ENCODE measurements at places on chromosomes 3 and 15.

DNA sequence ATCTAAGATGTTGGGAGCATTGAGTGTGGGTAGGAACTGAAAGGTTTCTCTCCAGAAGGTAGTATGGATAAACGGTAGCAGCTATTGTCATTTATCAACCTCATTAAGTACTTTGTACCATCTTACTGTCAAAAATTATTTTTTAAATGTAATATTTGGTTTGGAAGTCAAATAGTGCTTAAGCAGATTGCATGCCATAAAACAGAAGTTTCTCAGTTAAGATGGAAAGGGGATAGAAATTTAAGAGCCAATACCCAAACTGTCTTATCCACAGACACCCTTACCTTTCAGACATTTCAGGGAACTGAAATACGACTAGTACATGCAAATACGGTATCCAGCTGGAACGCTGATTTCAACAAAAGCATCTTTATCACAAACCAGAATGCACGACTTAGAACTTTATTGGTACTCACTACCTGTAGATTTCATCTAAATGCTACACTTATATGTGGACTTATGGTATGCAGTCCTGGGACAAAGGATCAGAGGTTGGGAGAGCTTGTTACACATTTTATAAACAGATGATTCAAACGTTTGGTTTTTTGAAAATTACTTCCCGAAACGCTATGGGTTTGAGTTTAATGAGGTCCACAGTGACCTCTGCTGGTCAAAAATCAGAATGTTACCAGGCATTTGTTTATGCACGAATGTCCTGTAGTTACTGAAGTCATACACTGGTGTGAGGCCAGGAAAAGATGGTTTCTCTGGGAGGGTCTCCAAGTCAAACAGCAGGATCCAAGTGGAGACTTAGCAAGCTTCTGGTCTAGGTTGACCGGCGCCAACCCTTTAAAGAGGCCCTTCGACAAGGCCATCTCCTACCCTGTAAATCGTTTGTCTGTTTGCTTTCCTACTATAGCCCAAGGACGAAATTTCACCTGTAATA is 45.7 kb upstream of the DUT start:
- peak; percentile 82 for DNase-seq

GRCh38 chr3:190877925-190878324 is 15.4 kb upstream of the GMNC start:
- DNase-seq = no peak

- DNase-seq = no peak
Observed at GRCh38 chr3:8730656-8731055, 2.9 kb upstream of the CAV3 start.

GRCh38 chr3:190593075-190593474 is 79.2 kb downstream of the IL1RAP start:
- no peak for DNase-seq

GRCh38 chr3:63979093-63979885 is 44.0 kb downstream of the PSMD6 start:
- no peak for DNase-seq

DNA sequence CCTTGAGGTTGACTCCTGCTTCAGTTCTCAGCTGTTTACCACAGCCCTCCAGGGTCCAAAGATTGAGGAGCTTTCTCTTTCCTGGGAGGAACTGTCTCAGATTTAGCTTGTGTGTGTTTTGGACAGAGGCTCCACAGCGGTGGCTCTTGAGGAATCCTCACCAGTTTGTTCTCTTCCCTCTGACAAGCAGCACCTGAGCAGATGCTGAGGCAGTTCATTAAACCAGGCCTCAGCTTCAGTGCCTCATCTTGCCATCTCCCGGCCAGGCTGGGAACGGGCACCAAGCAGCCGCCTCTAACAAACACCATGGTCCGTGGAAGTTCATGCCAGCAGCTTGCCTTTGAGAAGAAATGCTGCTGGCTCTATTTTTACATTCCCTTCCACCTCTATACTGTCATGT is 25.8 kb upstream of the TIMP4 start:
- DNase-seq = no peak

GRCh38 chr3:156606729-156607128 is 51.8 kb upstream of the SSR3 start:
- DNase-seq = no peak

DNA sequence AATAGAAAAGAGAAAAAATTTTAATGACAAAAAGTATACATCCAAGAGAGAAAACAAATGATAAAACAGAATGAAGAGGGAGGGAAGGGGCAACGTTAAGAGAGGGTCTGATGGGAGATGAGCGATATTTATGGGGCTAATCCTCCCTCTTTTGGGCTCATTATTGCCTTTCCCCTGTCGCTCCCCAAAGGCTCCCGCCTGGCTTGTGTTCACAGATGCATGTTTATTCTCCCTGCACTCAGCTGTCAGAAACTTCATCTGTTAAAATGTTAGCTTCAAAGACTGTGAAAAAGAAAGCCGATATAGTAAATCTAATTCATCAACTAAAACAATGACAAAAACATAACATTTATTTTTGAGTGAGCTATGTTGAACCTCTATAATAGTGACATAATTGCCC is 74.3 kb downstream of the GABRB3 start:
- DNase-seq = no peak

DNA sequence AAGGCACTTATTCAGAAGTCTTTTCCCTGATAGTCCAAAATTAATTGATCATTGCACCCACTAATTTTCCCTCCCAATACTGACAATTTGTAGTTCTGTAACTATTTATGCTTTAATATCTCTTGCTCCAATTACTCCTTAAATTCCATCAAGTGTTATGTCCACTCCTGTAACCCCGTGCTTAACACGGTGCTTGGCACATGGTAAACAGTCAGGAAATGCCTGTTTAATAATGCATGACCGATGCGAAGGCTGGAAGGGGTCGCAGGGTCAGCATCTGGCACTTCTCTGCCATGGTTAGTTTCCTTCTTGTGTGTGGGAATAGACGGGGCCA is 553 bp upstream of the SEC22A start:
- DNase-seq = no peak

GRCh38 chr15:96442076-96442475 is 111.6 kb downstream of the NR2F2 start:
- no peak for DNase-seq

DNA sequence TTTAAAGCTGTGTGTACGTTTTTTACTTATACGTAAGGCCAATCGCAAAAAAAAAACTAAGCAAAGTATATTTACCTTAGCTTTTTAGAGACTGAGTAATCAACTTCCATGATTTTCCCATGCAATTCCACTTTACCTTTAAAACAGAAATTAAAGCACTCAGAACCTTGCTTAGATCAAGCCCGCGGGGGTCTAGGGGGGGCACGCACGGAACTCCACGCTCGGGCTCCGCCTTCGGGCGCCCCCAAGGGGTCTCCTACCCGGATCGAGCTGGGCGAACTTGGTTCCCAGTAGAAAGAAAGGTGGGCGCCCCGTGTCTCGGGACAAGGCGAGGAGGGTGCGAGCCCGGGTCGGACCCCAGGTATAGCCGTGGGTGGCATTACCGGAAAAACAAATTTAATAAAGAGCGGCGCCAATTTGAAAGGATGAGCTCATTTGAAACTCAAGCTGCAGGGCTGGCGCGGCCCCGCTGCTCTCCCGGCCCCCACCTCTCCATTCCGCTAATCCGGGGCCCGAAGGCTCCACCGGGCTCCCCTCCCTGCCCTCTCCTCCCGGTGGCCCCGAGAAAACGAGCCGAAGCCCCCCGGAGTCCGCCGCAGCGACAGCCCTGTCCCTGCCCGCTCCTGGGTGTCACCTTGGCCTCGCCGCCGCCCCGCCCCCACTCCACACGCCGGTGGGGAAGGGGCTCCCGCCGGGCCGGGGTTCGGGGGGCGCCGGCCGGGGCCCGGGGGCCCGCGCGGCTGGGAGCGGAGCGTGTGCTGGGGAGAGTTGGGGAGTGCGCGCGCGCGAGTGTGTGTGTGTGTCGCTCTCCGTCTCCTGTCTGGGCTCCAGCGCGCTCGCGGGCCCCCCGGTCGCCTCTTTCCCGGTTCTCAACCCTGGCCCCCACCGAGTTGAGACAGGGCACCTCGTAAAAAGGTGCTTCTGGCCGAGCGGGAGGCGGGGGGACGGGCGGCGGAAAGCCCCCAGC is 1.5 kb downstream of the IGF2BP2 start:
- DNase-seq = no peak

GRCh38 chr15:83955806-83956265 is 279.7 kb upstream of the GOLGA6L4 start:
- DNase-seq = no peak

GRCh38 chr3:141242377-141243092 is 10.9 kb downstream of the PXYLP1 start:
- DNase-seq = no peak

- no peak for DNase-seq
Observed at GRCh38 chr15:72781631-72782030, 1.9 kb downstream of the ADPGK start.

DNA sequence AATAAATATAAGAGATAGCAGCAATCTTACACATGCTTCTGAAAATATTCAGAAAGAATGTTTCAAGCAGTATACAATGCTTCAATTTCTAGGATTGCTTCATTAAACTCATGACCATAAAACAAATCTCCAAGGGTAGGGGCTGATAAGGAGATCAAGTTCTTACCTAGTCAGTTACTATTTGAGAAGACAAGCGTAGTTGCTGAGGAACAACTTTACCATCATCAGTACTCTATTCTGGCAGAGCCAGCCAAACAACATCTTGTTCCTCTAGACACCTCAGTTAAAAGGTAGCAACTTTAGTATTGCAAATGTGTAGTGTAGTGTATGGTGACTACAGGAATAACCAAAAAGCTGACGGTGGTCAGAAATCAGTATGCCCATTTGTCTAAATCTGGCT is 85.4 kb upstream of the CHRM5 start:
- DNase-seq = no peak

DNA sequence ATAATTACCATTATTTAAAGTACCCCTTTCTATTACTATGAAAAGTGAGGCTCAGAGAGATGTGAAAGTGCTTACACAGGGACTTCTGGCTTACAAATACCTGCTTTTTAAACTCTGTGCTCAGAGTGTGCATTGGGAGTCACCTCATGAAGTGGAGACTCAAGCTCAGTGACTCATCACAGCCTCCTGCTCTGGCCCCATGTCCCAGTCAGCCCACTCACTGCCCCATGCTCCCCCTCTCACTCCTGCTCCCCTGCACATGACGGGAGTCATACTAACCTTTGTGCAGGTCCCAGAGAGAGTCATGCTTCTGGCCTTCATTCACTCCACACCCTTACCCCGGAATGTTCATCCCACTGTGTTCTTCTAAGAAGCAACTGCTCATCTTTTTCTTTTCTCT is 20.2 kb downstream of the CCR1 start:
- DNase-seq = no peak

DNA sequence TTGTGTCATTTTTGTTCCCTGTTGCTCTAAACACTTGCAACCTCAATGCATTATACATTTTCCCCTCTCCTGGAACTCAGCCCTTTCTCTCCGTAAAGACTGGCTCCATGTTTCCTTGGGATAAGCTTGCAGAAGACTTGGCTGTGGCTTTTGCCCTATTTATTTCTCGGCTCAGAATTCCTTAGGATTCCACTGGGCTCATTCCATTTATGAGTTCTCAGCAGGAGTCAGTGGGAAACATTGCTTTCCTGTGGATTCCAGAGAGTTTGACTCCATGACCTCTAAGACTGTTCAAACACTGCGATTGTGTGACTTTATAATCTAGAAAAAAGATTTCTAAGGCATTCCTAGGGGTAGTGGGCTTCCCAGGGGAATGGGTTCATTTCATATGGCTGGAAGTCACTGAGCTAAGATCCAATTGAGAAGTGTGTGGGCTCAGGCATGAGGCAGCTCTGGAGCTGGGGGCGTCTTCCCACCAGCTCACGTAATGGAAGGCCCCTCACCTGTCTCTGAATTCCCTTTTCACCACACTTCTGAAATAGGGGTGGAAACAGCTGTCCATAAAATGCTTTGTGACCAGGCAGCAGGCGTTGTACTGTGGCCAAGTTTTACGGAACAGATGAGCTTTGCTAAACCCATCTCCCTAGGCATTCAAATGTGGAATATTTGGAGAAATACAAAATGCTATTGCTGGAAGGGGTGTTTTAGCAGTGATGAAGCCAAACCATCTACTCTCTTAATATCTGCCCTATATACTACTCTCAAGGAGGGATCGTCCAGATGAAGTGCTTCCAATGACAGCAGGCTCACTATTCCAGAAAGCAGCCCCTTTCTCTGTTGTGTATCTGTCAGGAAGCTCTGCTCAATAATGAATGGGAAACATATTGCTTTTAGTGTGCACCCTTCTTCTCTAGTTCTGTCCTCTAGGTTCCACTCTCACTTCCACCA is 91.8 kb upstream of the BCL6 start:
- DNase-seq = no peak

DNA sequence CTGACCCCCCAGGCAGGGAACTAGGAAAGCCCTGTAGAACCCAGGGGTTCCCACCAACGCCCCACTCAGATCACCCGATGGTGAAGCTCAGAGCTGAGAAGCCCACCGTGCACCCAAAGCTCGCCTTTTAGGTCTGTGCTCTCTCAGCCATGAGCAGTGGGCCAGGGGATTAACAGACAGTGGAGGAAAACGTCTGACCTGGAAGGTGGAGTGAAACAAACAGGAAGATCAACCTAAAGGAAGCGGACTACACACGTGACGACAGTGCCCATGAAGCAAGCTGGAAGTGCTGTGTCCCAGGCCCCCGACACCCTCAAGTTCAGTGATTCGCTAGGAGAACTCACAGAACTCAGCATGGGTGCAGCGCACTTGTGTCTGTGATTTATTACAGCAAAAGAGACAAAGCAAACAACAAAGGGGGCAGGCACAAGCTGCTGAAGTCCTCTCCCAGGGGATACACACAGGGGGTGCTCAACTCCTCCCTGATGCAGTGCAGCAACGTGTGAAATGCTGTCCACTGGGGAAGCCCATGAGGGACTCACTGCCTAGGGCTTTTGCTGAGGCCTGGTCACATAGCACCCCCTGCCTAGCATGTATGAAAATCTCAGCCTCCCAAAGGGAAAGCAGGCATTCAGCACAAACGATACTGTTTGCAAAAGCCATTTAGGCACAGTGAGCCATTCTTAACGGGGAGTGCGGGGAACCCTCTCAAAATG is 43.5 kb downstream of the CFAP92 start:
- no peak for DNase-seq

DNA sequence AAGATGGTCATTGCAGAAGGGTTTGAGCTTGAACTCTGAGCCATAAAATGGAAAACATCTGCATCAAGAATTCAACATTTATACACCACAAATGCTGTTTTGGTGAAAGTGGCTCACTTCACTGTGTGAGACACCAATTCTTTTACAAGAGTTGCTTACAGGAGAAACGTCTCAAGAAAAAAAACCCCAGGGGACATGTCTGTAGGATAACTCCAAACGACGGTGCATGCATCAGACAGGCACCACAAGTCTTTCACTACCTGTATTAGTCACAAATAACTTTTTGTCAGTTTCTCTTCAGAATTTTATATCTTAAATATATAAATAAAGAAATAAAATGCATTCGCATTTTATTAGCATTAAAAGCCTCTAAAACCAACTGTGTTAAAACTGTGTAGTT is 164.3 kb downstream of the EFHB start:
- no peak for DNase-seq

DNA sequence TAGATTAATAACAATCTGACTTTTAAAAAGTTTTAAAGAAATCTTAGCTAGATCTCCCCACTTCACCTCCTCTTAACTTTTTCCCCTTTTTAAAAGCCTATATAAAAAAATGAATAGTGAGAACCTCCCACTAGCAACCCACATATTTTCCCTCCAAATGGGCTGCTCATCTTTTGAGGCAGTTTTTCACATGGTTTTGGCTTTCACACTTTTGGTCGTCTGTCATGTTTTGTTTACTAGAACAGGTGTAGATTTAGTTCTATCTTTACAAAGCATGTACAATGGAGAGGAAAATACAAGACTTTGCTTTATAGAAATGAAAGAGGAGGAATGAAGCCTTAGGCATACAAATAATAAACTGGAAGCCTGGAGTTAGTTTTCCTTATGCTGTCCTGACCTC is 126.7 kb upstream of the EOMES start:
- DNase-seq = no peak

Data from AG04450 (cell line).